ENCODE measurements at places on chromosomes 2 and 18.

DNA sequence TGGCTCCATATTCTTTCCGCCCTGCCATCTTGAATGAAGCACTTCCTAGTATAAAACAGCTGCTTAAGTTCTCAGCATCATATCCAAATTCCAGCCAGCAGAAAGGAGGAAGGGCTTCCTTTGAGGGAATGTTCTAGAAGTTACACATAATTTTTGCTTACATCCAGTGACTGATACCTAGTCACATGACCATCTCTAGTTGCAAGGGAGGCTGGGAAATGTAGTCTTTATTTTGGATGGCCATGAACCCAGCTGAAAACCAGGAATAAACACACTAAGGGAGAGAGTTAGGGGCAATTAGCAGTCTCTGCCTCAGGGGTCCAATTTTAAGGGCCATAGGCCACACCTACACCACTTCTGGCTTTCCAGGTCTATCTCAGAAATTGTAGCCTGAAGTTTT is 57.8 kb upstream of the LMAN1 start:
- no peak for DNase-seq

DNA sequence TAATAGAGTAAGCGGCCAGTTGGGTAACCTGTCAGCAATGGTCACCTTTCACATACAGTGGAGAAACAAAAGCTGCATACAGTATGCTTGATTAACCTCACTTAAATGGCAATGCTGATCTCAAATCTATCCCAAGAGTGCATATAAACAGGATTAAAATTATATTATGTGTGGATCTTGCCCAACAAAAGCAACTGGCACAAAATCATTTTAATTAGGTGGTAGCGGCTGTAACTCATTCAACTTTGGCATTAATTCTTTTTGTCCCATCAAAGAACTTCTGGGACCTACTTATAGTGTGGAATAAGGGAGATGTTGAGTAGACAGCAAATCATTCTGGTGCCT is 167.8 kb upstream of the VRK2 start:
- no peak for DNase-seq

DNA sequence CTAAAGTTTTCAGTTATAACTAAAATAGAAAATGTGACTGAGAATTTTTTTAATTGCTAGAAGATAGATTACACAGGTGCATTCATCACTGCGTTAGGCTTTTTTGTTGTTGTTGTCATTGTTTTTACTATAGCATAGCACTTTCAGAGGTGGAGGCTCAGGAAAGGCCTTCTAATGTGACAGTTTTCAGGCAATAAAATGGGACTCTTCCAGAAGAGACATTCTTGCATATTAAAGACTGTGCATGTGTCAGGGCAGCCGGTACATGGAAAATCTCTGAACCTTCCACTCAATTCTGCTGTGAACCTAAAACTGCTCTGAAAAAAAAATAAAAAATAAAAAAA is 175.2 kb downstream of the METTL4 start:
- DNase-seq = no peak

DNA sequence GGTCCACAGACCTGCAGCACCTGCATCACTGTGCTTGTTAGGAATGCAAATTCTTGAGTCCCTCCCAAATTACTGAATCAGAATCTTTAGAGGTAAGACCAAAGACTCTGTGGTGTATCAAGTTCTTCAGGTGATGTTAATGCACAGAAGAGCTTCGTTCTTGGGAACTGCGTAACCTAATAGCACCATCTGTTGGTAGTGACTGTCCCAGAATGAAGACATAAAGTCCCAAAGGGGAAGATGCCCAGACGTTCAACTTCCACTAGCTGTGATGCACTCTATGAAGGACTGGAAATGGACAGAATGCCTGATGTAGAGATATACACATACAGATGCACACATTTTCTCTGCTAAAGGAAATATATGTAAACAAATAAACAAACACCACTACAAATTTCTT is 576.0 kb downstream of the LRP1B start:
- no peak for DNase-seq

- no peak for DNase-seq
Observed at GRCh38 chr2:28662044-28662443, 89.6 kb upstream of the PPP1CB start.

DNA sequence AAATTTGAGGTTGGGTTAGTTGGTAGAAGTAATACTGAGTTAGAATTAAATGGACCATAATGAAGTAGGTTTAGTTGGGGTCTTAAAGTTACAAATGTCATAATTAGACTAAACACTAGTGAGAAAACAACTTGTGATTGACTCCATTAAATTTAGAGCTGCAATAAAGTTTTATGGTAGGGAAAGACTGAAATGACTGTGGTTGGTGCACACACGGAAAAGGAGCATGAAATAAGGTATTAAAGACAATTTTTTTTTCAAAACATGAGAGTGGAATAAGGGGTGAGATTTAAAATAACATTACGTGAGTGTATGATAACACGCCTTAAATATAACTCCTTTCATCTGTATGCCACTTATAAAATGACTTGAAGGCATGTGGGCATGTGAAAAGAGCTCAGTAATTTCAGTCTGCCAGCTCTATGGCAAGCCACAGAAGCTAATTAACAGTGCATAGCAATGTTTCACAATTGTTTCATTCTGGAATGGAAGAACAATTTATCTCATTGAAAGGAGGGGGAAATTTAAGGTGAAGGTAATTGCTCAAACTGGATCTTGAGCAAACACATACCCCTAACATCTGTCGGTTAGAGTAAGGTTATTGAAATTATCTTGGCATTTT is 1.4 kb downstream of the FRZB start:
- DNase-seq = no peak

GRCh38 chr2:29108225-29108624 is 7.0 kb upstream of the CLIP4 start:
- DNase-seq = no peak

DNA sequence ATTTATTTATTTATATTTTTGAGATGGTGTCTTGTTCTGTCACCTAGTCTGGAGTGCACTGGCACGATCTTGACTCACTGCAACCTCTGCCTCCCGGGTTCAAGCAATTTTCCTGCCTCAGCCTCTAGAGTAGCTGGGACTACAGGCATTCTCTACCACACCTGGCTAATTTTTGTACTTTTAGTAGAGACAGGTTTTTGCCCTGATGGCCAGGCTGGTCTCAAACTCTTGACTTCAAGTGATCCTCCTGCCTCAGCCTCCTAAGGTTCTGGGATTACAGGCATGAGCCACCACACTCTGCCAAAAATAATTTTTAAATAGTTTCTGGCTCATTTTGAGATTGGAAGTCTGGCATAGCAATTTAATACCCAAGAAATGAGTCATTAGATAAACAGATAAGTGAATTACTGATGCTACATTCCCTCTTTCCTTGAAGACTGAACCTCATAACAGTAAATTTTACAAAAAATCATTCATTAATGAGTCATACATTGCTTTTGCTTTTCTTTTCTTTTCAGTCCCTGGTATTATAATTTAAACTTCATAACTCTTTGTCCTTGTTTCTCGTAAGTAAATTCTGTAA is 881.6 kb upstream of the PIK3C3 start:
- DNase-seq = no peak

- no peak for DNase-seq
Observed at GRCh38 chr2:239803102-239803765, 221.9 kb downstream of the NDUFA10 start.

- no peak for DNase-seq
Observed at GRCh38 chr2:48144777-48145176, 238.5 kb upstream of the FBXO11 start.

- no peak for DNase-seq
Observed at GRCh38 chr18:32881009-32881408, 108.2 kb upstream of the KLHL14 start.

- DNase-seq = no peak
Observed at GRCh38 chr2:25920786-25921415, 42.6 kb upstream of the ASXL2 start.

DNA sequence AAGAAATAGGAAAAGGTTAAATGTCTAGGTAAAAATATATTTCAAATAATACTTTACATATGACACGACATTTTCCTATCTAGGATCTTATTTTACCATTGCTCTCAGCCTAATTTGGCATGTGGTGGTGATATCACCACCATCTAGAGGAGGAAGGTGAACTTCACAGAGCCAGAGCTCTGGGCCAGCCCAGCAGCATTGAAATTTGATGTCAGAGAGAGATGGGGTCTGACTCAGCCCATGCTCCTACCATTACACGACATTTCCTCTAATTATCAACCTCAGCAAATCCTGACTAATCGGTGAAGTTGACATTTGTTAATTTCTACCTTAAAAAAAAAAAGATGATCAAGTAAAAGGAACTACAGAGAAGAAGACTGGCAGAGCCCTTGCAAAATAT is 42.3 kb downstream of the LRRTM4 start:
- no peak for DNase-seq

GRCh38 chr2:75002007-75002406 is 43.6 kb downstream of the POLE4 start:
- DNase-seq = no peak

GRCh38 chr2:1493431-1494126 is 80.3 kb downstream of the TPO start:
- no peak for DNase-seq

DNA sequence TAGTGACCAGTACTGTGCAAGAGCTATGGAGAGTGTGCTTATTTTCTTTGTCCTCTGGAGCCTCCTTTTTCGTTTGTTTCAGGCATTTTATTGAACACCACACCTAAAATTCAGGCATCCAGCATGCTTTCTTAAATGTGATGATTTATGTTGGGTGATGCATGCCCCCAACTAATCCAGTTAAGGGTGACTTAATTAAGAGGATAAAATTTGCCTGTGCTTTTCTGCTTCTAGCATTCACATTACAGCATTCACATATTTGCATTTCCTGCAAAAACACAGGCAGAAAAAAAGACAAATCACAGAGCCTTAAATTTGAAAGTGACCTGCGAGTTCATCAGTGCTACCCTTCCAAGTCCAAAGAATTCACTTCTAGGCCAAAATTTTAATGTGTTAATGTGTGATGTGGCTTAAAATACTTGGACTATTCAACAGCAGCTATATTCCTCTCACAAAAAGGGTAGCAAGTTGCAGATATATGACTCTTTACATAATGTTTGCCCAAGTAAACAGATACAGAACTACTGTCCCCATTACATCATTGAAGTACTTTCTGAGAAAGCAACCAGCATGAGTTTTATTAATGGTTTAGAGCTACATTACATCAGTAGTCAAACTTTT is 286.5 kb downstream of the THSD7B start:
- no peak for DNase-seq

- no peak for DNase-seq
Observed at GRCh38 chr2:20035955-20036666, 15.3 kb downstream of the LAPTM4A start.

- no peak for DNase-seq
Observed at GRCh38 chr2:39530411-39530866, 93.4 kb upstream of the MAP4K3 start.

- no peak for DNase-seq
Observed at GRCh38 chr2:71101656-71102055, 28.4 kb downstream of the MCEE start.

- DNase-seq = no peak
Observed at GRCh38 chr2:133045787-133046186, 375.8 kb upstream of the LYPD1 start.

- DNase-seq = no peak
Observed at GRCh38 chr2:88351249-88351601, 101.3 kb downstream of the FOXI3 start.

GRCh38 chr18:28768791-28769768 is 592.1 kb upstream of the CDH2 start:
- DNase-seq = no peak

- DNase-seq = no peak
Observed at GRCh38 chr18:22324191-22325131, 93.3 kb downstream of the CTAGE1 start.

DNA sequence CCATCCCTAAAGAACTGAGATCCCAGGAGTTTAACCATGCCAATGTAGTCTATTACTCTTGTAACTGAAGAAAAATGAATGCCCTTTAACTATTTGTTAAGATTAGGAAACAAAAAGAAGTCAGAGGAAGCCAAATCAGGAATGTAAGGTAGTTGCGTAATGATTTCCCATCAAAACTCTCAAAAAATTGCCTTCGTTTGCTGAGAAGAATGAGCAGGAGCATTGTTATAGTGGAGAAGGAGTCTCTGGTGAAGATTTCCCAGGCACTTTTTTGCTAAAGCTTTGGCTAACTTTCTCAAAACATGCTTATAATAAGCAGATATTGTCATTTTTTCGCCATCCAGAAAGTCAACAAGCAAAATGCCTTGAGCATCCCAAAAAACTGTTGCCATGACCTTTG is 224.0 kb upstream of the SIX2 start:
- no peak for DNase-seq

DNA sequence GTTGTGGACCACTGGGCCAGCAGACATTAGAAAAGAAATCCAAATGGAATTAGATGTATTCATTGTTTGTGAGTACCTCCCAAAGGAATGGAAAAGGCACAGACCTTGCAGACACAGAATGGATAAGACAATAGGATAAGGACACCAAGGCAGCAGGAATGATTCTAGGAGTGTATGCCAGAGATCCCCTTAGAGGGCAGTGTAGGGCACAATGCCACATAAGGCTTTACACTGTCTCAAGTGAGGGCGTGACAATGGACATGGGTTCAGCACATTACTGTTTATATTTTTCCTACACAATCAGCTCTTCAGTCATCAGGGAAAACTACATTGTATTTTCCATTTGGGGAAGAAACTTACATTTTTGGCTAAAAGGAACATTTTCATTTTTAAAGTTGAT is 250.9 kb downstream of the PTH2R start:
- no peak for DNase-seq

GRCh38 chr18:59848002-59848401 is 51.8 kb upstream of the PMAIP1 start:
- DNase-seq = no peak

DNA sequence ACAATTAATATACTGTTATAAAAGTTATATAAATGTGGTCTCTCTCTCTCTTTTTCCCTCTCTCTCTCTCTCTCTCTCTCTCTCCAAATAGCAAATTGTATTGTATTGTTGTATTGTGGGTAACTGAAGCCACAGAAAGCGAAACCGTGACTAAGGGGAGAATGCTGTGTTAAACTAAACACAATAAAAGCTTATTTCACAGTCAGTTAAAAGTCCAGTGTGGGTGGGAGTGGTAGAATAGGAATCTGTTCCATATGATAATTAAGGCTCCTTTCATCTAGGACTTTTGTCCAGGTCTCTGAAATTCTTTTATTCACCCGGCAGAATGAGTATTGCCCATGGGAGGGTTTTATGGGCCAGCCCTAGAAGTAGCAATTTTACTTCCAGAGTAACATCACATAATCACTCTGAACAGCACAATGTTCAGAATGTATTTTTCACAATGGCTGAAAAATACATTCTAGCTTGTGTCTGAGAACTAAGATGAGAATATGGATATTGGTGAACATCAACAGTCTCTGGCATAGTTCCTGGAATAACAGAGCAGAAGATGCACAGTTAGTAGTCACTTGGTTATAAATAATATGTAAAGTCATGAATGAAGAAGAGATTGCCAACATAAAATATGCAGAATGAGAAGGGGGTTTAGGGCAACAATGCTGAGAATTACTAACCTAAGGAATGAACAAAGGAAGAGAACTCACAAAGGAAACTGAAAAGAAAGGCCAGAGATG is 399.1 kb downstream of the PLCL1 start:
- DNase-seq = no peak

GRCh38 chr2:144675731-144676130 is 155.8 kb upstream of the ZEB2 start:
- DNase-seq = no peak

- no peak for DNase-seq
Observed at GRCh38 chr2:74226648-74227213, 28.3 kb downstream of the MTHFD2 start.

GRCh38 chr2:128452536-128453530 is 134.2 kb upstream of the HS6ST1 start:
- no peak for DNase-seq

All from hypothalamus (tissue), 51 donors.